ENCODE measurements at places on chromosomes 12 and 14. TPM values are rescaled to one million over a fixed set of nuclear protein-coding genes. Genes with fewer than 3 reads are reported as not detected.

CEP83 gene
- total RNA-seq: 23.4 TPM

DNA sequence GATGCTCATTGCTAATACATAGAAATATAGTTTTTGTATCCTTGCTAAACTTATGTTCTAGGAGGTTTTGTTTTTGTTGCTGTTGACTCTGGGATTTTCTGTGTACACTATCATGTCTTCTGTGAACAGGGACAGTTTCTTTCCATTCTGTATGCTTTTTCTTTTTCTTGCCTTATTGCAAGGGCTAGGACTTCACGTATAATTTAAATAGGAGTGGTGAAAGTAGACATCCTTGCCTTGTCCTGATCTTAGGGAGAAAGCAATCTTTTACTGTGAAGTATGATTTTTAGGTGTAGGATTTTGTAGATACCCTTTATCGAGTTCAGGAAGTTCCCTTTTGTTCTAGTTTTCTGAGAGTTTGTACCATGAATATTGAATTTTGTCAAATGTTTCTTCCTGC lies 1.5 kb upstream of the EIF2B2 start:
- no peak for DNase-seq

GRCh38 chr12:83710851-83711250 lies 1024.1 kb downstream of the TMTC2 start:
- DNase-seq: no peak

DNA sequence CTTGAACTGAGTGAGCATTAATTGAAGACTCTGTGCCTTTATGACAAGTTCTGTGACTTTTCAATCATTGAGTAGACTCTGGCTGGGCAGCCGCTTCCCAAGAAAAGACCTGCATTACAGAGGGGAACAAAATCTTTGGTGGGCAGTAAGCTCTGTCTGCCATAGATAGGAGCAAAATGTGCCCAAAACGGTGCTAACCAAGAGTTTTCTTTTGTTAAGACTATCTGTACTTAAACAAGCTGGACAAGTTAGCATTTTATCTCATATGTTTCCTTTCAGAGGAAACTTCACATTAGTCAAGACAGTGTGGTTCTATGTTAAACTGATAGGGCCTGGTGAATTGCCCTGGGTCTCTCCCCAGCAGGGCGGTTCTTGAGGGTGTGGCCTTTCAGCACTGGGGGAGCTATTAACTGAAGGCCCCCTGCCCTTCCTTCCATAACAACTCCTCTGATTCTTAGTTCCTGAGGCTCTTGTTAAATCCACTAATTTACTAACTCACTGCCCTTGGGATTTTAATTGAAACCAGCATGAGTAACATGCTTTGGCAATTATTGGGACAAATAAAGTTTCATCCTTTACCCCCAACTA lies 219.6 kb downstream of the KTN1 start:
- no peak for DNase-seq

GRCh38 chr14:71687166-71687831 lies 244.9 kb upstream of the RGS6 start:
- no peak for DNase-seq

GRCh38 chr12:46360908-46361666 lies 11.5 kb downstream of the SLC38A2 start:
- no peak for DNase-seq

NYNRIN gene
- 0.02 TPM for total RNA-seq

DHH gene
- not detected for total RNA-seq

FAM186B gene
- not detected for total RNA-seq

DNA sequence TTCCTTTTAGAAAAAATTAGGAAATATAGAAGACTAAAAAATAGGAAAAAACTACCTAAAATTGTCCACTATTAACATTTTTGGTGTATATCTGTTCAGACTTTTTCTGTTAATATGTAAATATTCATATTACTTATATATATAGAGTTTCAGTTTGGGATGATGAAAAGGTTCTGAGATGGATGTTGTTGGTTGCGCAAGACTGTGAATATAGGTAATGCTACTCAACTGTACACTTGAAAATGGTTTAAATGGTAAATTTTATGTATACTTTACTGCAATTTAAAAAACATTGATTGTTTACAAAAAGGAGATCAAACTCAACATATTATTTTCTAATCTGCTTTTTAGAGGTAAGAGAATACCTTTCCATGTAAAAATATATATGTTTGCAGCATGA lies 200.9 kb downstream of the RAD51B start:
- DNase-seq: no peak

TOMM20L gene
- not detected for total RNA-seq

All from activated CD4-positive, alpha-beta memory T cell treated with anti-CD3 and anti-CD28 coated beads for 36 hours (primary cell).